Activated effector memory CD4-positive, alpha-beta T cell treated with Interleukin-2 at 50 U/mL for 16 hours (primary cell): ENCODE measurements at places on chromosomes 3 and 15.
A peak's percentile ranks its signal among the peaks of the same experiment; 100 is the strongest.

DNA sequence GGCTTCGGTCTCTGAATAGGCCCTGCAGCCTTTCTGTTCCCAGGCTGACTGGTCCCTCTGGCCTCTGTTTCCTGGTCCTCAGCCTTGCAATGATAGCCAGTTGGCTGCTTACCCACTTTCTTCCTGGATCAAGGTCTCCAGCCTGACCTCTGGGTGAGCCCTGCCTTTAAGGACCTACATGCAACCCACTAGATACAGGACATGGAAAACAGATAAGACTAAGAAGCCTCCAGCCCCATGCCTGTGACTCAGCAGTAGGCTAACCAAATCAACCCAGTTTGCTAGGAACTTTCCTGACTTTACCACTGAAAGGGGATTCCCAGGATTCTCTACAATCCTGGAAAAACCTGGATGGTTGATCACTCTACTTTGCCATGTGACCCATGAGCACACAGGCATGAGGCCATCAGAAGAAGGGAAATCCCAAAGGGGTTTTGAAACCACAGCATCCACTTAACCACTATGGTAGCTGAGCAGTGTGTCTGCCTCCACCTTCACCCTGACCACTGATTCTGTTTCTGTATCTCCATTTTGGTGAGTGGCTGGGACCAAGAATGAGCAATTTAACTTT, 188.1 kb downstream of the CHST2 start:
- DNase-seq = no peak

DNA sequence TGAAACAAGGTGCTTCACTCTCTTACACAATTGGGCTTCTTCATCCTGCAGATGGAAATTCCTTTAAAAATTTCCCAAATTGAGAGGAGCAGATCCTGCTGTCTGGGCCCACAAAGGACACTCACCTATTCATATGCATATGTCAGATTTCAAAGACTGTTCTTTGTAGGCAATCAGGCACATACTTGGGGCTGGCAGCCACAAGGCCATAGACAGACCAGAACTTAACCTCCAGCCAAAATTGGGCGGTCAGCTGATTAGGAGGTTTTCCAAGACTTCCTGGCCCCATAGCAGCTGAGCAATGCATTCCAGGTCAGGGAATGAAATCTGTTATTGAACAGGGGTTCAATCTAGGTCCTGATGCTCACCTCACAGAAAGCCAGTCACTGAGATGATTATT, 15.0 kb upstream of the HPS3 start:
- no peak for DNase-seq

DNA sequence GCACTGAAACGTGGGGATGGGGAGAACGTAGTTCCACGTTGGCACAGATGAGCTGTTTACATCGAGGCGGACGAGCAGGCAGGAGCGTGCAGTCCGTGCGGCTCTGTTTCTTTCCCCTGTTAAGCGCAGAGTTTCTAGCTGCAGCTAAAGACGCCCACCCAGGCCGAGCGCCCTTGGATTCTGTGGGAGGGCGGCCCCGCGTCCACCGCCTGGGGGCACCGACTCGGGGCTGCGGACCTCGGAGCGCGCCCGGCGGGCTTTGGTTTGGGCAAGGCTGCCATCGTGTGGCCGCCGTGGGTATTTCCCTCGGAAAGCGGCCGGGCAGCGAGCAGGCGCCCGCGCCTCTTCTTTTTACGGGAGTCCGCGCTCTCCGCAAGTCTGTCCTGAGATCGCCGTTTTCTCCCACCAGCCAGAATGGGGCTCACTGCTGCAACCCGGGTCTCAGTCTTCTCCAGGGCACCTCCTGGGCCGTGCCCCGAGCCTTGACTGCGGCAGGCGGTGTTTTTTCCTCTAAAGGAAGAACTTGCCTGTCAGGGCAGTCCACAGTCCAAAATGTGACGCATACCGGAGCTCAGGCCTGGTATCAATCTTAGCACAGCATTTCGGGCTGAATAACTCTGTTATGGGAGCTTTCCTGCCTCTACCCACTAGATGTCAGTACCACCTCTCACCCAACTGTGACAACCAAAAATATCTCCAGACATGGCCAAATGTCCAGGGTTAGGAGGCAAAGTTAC, 219.9 kb upstream of the IGF1R start:
- DNase-seq = peak; percentile 18

DNA sequence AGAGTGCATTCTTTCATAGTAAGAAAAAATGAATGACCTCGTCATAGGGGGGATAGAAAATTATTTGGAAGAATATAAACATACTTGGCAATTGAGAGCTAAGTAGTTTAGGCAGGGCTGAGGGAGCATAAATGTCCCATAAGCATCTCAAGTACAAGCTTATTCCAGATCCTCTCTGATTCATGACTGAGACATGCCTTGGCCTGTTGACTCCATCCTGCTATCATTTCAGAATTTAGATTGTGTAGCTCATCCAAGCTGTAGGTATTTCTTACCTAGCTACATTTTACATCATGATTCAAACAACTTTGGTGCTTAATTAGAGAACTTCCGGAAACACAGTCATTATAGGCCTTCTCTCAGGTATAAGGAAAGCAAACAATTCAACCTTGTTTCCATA, 12.3 kb downstream of the POGLUT1 start:
- no peak for DNase-seq

DNA sequence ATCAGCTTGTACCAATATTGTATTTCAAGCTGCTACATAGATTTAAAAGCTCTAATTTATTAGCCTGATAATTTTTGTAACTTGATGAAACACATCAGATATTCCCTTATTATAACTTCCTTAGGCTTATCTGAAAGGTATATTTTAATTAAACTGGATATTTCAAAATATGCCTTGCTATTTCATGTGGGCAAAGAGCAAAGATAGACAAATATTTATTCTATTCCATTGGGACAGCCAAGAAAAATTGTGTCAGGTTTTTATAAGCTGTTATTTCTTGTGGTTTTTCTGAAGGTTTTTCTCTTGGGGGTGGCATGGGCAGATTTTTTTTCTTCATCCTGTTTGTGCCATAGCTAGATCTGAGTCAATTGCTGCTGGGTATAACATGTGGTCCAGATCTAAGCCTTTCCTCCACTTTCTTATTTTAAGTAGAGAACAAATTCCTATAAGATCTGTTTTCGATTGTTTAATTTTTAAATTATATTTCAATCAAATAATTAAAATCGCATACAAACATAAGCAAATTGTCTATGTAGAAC, 249.5 kb downstream of the NAALADL2 start:
- no peak for DNase-seq

DNA sequence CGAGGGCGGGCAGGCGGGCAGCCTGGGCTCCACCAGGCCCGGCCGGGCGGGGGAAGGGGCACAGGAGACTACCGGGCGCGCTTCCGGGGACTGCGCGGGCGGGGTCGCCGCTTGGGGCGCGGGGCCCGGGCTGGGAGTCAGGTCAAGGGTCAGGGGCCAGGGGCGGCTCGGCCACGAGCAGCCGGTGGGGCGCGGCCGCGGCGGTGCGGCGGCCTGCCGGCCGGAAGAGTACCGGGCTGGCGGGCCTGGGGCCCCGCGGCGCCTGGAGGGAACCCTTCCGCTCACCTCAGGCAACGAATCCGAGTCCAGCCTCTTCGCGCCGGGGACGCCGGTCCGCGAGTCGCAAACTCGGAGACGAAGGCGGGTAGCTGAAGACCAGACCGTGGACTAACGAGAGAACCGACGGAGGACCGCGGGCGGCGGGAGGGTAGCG, 225 bp downstream of the RHOA start:
- DNase-seq = peak; percentile 47

GRCh38 chr3:136171097-136171542, 25.0 kb downstream of the MSL2 start:
- no peak for DNase-seq

DNA sequence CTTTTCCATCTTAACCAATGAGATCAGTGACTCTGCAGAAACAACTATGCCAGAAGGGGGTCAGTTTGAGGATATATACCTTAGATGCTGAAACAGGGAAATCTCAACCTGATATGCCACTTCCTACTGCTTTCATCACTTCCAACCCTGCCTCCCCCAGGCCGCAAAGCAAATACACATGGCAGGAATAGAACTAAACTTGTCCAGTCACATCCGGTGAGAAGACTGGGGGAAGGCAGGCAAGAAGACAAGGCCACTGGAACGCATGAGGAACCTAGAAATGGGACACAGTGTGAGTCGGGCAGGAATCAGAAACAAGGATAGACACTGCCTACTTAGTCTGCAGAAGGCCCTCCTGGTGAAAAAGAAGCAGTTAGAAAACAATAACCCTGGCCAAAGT, 90.6 kb downstream of the MYO5A start:
- no peak for DNase-seq

DNA sequence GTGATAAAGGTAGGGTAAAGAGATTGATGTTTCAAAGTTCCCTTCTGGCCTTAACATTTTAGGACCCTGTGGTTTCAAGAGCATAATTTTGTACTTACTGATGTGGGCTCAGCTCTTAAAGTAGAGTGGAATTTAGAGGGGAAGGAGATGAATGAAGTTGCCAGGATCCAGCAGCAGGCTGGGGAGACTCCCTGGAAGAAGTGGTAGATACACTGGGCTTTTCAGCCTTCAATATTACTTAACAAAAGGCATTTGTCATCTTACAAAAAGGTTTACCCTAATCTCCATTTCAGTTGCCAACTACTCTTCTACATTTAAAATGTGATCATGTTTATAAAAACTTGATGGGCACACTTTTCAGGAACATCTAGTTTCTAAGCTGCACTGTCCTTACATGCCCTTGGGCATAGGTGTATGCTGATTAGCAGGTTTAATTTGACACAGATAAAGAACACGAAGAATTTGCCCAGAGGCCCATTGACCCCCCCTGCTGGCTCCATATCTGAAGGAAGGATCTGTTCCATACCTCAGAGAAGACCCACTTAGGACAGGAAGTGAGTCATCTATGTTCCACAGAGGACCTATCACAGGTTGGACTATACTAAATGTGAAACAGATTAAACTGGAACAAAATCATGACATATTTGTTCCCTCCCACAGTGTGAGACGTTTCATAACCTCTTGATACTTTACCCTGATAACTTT, 93.0 kb upstream of the LPP start:
- DNase-seq = peak; percentile 22

GRCh38 chr3:56916716-56917360, 115.1 kb upstream of the ARHGEF3 start:
- DNase-seq = no peak

GRCh38 chr3:184325269-184325668, 10.9 kb downstream of the EIF4G1 start:
- no peak for DNase-seq

DNA sequence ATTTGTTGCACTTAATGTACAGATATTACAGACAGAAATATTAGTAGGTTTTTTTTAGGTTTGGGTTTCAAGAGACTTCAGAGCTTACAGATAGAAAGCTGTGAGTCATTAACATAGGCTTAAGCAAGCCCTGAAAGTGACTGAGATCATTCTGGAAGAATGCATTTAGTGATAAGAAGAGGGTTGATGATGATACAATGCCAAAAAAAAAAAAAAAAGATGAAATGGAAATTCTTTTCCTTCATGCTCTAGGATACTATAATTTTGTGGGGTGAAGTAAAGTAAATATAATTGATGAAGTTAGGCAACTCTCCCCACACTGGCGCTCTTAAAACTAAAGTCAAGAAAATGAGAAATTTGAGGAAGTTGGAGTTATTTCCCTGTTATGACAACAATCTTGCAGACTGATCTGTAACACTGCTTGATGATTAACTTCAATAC, 169.4 kb upstream of the ZNF385D start:
- no peak for DNase-seq

DNA sequence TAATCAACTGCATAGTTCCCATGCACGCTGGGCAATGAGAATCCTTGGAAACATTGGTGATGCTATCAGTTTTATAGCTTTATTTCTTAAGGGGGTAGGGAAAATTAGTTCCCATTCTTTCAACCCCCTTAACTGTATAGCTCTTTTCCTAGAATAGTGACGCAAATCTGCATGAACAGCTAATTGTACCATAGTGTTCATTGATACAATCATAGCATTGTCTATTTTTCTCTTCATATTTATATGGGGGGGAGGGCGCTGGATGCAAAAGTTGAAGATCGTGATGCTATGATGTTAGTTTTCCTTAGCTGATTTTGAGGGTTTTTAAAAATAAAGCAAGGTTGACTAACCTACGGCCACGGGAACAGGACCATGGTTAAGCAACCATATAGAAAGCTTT, 32.4 kb upstream of the SAMMSON start:
- DNase-seq = no peak

DNA sequence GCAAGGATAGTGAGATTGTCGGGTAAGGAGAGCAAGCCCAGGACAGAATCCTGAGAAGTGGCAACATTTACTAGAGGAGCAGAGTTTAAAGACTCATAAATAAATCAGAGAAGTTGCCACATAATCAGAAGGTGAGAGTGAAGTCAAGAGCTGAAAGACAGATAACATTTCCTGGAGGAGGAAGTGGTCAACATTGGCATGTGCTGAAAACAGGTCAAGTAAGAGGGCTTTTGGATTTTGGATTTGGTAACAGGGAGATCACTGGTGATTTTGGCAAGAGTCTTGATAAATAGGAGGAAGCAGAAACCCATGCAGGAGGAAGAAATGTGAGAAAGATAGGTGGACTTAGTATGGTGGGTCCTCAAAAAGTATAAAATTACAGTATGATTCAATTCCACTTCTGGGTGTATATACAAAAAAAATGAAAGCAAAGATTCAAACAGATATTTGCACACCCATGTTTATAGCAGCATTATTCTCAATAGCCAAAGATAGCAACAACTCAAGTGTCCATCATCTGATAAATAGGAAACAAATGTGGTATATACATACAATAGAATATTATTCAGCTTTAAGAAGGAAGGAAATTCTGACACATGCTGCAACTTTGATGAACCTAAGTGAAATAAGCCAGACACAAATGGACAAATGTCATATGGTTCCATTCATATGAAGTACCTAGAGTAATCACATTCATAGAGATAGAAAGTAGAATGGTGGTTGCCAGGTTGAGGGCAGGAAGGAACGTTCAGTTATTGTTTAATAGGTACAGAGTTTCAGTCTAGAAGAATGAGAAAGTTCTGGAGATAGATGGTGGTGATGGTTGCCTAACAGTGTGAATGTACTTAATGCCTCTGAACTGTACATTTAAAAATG, 27.3 kb upstream of the MBNL1 start:
- no peak for DNase-seq

GRCh38 chr15:91854639-91854990, 1.1 kb downstream of the SLCO3A1 start:
- DNase-seq = no peak

DNA sequence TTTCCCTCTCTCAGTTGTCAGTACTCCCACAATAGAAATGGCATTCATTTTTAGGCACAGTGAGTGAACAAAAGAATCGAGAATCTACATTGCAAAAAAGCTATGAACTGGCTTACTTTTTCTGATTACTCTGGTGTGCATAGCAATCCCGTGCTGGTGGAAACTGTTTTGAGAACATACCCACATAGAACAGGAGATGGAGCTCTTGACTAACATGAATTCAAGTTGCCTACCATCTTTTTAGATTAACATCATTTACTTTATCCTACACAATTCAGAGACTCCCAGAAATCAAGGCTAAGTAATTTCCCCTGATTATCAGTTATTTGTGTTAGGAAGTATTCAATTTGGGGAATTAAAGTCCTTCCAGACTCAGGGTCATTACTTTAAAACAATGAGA, 326.6 kb downstream of the ARPP21 start:
- DNase-seq = no peak

GRCh38 chr15:78672285-78673014, 31.4 kb upstream of the CHRNB4 start:
- DNase-seq = no peak

GRCh38 chr3:69240651-69241568, 118.5 kb upstream of the LMOD3 start:
- DNase-seq = no peak

GRCh38 chr15:40253167-40253790, 14.4 kb downstream of the PAK6 start:
- no peak for DNase-seq
